ENCODE measurements at places on chromosomes 6 and 20.

- DNase-seq = peak; percentile 18
Observed at GRCh38 chr6:150079604-150080003, 10.7 kb upstream of the ULBP3 start.

DNA sequence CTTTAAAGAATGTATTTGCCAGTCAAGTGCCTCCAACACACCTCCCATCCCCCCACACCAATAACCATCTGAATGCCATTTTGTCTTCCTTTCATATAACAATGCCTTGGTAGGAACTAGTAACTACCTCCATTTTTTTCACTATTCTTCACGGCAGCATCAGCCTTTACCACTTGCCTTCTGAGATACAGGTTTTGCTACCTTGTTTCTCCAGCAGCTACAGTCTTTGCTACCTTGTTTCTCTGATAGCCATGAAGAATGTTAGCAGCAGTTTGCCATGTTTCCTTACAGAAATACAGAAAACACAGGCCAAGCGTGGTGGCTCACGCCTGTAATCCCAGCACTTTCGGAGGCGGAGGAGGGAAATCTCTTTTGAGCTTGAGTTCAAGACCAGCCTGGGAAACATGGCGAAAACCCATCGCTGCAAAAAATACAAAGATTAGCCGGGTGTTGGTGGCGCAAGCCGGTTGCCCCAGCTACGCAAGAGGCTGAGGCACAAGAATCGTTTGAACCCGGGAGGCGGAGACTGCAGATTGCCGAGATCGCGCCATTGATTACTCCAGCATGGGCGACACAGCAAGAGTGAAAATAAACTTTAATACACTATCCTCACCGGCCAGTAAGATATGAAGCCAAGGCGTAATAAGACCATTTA is 100.9 kb downstream of the HFE start:
- DNase-seq = no peak

- no peak for DNase-seq
Observed at GRCh38 chr6:52482903-52483670, 62.9 kb downstream of the EFHC1 start.

DNA sequence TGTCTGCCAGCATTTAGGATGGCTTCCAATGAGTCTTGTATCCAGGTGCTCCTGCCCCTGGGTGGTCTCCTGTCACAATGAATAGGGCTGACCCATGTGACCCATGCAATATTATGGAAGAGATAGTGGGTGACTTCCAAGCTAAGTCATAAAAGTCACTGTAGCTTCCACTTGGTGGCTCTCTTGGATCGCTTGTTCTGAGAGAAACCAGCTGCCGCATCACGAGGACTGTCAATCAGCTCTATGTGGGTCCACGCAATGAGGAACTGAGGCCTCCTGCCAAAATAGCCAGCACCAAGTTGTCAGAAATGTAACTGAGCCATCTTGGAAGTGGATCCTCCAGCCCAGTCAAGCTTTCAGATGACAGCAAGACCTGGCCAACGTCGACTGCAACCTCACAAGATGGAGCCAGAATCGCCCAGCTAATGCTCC is 14.9 kb upstream of the MATN4 start:
- peak; percentile 92 for DNase-seq

- DNase-seq = no peak
Observed at GRCh38 chr20:50911716-50912115, 19.5 kb downstream of the ADNP start.

DNA sequence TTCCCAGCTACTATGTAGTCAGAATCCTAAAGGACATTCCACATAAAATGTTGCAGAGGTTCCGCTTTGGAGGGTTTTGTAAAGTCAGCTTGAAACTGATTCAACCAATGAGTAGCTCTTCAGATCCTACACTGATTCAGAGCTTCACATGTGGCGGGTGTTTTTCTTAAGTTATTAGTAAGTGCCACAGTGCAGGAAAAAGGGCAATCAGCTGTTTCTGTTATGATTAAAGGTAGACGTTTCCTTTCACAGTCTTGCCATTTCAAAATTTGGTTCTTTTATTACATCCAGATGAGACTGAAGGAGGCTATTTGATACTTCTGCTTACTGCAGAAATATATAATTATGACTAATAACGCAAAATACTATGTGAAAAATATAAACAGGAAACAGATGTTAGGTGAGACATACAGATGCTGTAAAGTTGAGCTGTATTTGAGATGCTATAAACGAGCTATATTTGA is 443.9 kb downstream of the CDKAL1 start:
- DNase-seq = peak; percentile 56

- no peak for DNase-seq
Observed at GRCh38 chr6:109693111-109693510, 2.0 kb downstream of the FIG4 start.

- no peak for DNase-seq
Observed at GRCh38 chr20:49863666-49864065, 51.0 kb downstream of the SLC9A8 start.

GRCh38 chr20:23257848-23258746 is 92.5 kb upstream of the NXT1 start:
- DNase-seq = peak; percentile 90

- DNase-seq = no peak
Observed at GRCh38 chr6:5248302-5249098, 12.2 kb downstream of the LYRM4 start.

DNA sequence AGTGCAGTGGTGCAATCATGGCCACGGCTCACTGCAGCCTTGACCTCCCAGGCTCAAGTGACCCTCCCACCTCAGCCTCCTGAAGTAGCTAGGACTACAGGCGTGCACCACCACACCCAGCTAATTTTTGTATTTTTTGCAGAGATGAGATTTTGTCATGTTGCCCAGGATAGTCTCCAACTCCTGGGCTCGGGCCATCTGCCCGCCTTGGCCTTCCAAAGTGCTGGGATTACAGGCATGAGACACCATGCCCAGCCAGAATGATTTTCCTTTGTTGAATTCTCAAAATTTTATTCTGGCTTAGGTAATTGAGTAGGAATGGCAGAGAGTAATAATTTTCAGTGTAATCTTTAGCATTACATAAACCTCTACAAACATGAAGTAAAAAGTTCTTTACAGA is 37.1 kb downstream of the SLC16A10 start:
- DNase-seq = no peak

DNA sequence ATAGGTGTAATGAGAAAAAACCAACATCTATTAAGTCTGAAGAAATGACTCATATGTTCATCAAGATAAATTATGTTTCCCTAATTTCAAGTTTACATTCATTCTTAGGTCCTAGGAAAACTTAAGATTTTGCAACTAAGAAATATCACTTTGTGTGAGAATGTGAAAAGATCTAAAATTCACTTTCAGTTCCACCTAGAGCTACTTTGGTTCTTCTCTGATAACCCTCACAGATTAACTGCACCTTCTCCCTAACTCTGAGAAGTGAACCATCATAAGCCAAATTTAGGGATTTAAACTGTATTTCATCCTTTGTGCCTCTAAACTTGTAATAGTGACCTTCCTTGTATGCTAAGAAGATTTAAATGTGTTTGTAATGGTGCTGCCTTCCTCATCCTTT is 213.0 kb downstream of the FRK start:
- no peak for DNase-seq

- DNase-seq = peak; percentile 6
Observed at GRCh38 chr6:82248273-82248735, 760 bp upstream of the IBTK start.

GRCh38 chr20:38890497-38890818 is 35.8 kb upstream of the FAM83D start:
- DNase-seq = no peak

GRCh38 chr6:106488494-106489370 is 128.2 kb downstream of the CRYBG1 start:
- peak; percentile 77 for DNase-seq

DNA sequence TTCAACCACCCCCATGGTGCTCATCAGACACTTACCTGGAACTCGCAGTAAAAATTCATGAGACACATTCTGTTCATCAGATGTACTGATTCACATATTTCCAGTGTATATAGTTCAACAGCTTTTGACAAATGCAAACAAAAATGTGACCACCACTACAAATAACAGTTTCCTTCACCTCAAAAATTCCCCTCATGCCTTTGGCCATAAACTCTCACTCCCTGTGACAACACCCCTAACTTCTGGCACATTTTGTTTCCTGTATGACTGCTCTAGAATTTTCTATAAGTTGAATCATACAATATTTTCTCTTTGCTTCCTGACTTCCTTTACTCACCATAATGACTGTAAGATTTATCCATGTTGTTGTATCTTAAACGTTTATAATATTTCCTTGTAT is 63.7 kb downstream of the C6orf118 start:
- DNase-seq = no peak

GRCh38 chr6:29553268-29554057 is 6.1 kb downstream of the UBD start:
- no peak for DNase-seq

DNA sequence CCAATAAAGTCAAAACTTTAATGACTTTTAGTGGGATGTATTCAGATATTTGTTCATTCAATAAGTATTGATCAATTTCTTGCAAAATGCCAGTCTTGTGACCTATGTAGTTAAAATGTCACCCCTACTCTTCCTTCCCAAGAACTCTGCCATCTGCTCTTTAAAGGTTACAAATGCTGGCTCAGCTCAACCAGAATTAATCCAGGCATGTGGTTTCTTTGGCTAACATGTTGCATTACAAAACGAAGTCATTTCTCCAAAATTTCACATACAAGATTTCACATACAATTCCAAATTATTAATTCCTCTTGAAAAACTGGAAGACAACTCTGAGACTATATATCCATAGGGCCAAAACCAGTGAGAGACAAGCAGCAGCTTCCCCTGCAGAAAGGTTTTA is 395.7 kb downstream of the PRKN start:
- DNase-seq = no peak

DNA sequence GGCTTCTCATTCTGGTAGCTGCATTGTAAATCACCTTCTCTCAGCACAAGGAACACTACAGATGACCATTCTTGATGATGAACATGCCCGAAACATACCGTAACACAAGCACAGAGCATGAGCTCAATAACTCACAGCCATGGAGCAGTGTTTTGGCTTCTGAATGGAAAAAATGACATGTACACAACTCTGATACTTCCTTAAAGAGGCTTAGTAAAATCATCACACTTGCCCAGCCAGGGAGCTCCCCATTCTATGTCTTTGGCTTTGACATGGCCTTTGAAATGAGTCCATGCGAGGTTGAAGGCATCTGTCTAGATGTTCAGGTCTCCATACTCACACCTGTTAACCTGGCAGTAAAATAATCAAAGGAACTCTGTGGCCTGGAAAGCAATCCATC is 87.6 kb downstream of the MYB start:
- DNase-seq = no peak

- peak; percentile 22 for DNase-seq
Observed at GRCh38 chr20:60001108-60001507, 42.9 kb downstream of the CDH26 start.

GRCh38 chr6:16056263-16056870 is 72.5 kb upstream of the MYLIP start:
- peak; percentile 9 for DNase-seq

DNA sequence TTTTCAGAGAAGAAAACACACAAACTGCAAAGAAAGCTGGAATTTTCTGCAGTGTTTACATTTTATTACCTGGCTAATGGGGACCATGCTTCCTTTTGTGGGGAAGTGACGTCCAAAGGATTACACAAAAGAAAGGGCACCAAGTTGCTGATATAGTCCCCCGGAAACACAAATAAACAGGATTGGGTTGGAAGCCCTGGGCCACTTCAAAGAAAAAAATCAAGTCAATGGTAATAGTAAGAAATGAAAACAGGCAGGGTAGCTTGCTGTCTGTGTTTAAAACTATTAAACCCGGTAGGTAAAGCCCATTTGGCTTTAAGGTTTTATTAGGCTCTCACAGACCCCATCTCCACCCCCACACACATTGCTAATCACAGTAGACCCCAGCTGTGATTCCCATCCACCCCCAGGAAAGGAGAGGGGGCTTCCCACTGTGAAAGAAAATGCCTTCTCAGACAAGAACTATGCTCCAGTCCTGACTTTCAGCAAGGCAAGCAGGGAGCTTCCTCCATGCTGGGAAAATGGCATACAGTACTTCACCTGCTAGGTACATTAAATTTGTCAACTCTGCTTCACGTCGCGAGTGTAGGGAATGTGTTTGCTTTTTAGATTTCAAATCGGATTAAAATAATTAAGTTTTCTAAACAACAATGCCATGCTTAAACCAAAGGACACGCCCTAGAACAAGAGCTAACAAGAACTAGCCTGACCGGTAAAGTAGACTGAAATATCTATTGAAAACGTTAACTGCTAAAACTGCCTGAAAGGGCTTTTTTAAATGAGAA is 1.1 kb downstream of the PERP start:
- DNase-seq = no peak

DNA sequence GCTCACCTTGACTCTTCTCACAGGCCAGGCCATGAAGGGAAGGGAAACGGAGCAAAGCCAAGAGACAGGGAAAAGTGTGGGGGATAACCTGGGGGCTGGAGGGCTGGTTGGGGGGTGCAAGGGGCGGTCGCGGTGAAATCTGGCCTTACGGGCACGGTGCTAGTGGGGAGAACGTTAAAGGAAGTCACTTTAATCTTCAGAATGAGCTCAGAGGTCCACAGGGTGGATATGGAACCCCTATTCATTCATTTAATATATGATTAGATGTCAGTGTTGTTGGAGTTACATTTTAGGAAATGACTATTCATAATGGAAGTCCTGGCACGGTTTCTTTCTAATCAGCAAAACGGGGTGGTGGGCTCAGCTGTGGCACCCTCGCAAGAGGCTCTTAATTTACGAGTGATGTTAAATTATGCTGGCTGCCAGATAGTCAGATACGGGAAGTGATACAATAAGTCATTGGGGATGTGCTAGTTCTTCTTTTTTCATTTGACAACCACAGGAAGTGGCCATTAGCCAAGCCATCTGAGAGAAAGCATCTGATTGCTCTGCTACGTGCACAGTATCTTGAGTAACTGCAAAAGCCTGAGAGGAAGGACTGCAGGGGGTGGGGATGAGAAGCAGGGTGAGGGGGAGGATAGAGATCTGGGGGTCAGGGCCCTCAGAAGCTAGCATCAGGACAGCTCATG is 253.0 kb downstream of the QKI start:
- DNase-seq = peak; percentile 14

DNA sequence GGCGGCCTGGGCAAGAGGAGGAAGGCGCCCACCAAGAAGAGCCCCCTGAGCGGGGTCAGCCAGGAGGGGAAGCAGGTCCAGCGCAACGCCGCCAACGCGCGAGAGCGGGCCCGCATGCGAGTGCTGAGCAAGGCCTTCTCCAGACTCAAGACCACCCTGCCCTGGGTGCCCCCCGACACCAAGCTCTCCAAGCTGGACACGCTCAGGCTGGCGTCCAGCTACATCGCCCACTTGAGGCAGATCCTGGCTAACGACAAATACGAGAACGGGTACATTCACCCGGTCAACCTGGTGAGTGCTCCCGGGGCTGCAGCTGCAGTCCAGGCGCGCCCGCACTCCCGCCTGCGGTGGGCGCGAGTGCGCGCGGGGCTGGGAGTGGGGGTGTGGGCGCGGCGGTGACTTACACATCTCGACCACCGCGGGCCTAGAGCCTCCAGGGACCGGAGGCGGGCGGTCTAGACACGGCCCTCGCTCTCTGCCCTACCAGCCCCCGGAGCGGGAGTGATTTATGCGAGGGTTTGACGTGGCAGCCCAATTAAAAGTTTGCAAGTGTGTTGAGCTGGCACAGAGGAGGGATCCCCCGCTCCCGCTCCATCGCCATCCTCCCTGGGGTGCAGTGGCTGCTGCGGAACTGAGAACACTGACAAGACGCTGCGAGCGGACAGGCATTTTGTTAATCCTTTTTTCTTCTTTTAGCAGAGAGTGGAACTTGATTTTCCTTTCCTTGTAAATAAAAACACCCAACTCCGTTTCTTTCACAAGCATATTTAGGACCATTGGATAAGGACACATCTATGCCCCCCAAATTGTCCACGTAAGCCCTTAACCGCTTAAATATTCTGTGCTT is 867 bp downstream of the TCF21 start:
- DNase-seq = no peak

Data from LHCN-M2 (cell line).